ENCODE measurements at places on chromosomes 2 and 18. TPM values are rescaled to one million over a fixed set of nuclear protein-coding genes. Genes with fewer than 3 reads are reported as not detected.

DNA sequence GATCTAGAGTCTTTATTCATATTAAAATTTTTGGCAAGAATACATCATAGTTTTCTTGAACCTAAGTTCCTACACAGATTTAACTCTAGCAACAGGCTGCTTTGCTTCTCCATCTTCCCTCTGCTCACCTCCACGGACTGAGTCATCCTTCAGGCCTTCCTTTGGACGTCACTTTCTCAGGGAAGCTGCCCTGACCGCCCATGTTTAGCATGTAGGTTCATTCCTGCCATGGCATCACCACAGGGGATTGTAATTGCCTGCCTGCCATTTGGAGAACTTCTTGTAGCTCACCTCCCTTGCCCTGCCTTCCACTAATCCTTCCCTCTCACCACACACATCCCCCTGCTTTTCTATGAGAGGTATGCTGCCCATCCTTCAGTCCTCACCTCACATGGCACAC, 43.9 kb upstream of the B3GNT2 start:
- DNase-seq = no peak

DNA sequence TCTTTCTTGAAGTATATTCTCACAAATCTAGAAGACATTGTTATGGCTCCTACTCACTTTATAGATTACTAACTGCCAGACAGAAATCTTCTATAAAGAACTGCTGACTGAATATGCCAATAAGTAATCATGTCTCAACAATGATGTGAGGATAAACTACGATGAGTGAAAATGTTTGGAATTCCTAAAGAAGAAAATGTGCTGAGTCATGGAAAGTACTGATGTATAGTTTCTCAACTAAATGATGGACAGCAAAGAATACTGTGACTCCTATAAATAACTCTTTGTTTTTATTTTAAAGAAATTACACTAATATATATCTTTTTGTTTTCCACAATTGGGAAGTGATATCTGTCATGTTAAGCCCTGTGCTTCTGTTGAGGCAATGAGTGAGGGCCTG, 232.9 kb downstream of the LNPK start:
- no peak for DNase-seq

DNA sequence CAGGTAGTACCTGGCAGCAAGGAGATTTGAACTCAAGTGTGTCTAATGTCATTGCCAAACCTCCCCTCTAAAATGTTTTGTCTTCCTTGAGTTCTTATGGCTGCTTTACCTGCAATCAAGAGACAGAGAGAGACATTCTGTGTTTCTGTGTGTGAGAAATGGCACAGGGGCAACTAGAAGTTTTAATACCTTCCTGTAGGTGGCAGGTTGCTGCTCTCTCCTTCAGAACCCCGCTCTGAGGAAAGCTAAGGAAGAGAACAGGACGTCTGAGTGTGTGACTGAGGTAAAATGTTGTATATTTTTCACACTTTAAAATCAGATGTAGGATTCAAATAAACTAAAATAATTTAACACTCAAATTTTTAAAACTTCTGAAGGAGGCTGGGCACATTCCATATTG, 19.2 kb downstream of the DTNA start:
- DNase-seq = peak; percentile 9

DNA sequence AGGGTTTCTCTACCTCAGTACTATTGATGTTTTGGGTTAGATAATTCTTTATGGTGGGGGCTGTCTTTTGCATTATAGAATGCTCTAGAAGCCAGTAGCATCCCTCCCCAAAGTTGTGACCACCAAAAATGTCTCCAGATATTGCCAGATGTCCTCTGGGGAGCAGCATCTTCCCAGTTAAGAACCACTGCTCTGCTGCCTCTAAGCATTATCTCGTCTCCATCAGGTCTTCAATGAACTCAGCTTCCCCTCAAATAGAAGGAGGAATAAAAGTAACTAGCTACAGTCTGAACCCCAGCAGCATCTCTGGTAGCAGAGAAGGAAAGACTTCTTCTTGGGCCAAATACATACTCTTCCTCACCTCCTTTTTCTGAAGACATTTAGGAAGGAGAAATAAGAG, 244.1 kb downstream of the AGPS start:
- DNase-seq = no peak

- no peak for DNase-seq
Observed at GRCh38 chr2:157394928-157395327, 49.0 kb downstream of the CYTIP start.

DNA sequence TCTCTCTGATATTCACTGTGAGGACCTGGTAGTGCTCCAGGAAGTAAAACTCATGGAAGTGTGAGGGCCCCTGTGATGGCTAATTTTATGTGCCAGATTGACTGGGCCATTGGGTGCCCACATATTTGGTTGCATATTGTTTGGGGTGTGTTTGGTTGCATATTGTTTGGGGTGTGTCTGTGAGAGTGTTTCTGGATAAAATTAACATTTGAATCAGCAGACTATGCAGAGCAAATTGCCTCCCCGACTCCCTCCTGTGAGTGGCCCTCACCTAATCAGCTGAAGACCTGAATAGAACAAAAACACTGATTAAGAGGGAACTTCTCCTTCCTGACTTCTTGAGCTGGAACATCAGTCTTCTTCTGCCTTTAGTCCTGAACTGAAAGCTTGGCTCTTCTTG, 173.3 kb upstream of the LINC00305 start:
- DNase-seq = no peak

DNA sequence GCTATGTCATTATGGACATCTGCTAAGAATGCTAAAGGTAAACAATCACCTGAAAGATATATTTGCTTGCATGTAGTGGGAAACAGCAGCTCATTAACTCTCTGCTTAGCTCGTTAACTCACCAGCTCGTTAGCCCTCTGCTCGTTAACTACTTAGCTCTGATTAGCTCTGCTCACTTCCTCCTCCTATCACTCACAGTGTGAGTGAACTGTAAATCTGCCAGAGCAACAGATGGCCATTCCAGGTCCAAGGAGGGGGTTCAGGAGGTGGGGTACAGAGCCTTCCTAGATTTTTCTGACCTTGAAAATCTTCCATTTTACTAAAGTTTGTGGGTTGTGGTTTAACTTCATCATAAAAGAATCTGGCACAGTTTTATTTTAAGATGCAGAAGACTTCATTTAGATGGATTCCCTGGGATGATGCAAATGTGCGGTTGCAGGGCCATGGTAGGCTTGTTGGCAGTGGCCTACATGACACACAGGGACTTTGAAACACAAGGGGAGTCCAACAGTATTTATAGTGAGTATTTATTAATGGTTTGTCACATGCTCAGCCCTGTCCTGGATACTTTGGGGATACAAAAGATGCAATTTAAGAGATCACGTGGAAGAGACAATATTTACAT, 1633.7 kb upstream of the CELF4 start:
- DNase-seq = no peak

GRCh38 chr2:242085941-242086621, 216.6 kb downstream of the RTP5 start:
- DNase-seq = peak; percentile 35

DNA sequence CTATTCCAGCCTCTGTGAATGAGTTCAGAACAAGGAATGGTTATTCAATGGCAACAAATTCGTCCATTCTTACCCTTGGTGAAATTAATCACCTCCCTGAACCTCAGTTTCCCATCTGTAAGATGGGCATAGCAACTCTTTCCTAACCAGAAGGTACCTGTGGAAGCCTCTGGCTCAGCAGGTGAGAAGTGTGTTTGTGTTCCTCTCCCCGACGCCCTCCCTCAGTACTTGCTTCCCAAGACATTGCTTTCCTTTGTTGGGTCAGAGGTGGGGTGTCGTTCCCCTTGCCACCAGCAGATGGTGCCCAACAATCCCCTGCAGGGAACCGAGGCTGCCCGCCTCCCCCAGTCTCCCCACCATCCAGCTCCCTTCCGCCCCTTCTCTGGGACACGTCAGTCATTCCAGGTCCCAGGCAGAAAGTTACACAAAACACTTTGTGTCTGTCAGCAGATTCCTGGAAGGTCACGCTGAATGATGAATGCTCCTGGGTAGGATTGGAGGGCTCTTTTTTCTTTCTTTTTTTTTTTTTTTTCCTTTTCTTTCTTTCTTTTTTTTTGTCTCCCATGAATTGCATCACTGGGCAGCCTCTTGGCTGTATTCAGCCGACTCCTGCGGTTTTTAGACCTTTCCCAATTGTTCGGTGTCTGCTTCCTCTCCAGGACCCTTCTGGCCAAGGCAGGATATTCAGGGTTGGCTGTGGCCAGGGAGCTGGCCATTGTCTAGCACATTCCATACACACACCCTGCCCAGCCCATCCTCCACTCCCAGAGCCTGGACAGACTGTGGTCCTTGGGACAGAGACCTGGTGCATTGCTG, 117.3 kb downstream of the LPIN1 start:
- DNase-seq = peak; percentile 74

DNA sequence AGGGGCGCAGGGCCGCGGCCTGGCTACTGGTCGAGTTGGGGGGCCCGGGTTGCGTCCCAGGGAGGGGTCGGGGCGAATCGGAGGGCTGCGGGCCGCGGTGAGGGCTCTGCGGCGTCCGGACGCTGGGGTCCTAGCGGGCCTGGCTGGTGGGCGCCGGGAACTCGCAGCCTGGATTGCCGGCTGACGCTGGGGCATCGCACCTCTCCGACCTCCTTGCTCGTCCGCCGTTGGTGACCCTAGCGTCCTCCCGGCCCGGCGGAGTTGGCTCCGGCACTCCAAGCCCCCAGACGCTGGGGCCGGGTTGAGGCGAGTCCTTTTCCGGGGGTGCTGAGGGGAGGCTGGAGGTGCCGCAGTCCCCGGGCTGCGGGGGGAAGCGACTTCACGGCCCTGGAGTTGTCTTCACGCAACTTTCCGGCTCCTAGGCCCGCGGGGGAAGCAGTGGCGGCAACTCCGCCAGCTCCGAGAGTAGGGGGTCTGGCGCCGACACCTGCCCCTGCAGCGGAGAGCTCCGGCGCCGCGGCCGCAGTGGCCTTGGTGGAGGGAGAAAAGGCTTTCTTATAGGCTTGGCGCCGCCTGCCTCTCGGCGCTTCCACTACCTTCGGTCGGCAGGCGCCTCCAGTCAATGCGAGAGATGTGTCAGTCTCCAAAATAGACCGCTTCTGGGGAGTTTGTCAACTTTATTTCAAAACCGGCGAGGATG, 70.3 kb downstream of the HAUS1 start:
- peak; percentile 73 for DNase-seq

DNA sequence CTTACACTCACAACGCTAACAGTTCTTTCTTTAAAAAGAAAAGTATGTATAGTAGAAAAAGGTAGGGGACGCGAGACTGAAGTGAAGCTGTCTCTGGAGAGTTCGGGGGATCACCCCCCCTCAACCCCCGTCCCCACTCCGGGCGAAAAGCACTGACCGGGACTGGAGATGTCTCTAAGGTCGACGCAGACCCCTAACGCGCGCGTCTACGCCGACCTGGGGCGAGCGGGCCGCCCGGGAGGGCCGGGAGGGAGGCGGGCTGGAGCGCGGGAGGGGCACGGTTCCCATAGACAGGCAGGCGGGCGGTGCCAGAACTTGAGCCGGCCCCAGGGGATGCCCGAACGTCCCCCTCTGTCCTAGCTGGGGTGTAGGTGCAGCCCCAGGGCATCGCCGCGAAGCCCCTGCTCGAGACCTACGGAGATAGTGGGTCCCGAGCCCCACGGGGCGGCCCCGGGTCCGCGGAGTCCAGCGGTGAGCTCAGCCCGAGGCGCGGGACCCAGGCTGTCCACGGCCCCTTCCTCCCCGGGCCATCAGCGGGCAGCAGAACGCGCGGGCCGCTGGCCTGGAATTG, 82.2 kb downstream of the CHRNA1 start:
- peak; percentile 30 for DNase-seq

- DNase-seq = no peak
Observed at GRCh38 chr2:41062336-41062735, 610.4 kb upstream of the SLC8A1 start.

GRCh38 chr2:118246726-118247125, 158.5 kb downstream of the INSIG2 start:
- no peak for DNase-seq

DNA sequence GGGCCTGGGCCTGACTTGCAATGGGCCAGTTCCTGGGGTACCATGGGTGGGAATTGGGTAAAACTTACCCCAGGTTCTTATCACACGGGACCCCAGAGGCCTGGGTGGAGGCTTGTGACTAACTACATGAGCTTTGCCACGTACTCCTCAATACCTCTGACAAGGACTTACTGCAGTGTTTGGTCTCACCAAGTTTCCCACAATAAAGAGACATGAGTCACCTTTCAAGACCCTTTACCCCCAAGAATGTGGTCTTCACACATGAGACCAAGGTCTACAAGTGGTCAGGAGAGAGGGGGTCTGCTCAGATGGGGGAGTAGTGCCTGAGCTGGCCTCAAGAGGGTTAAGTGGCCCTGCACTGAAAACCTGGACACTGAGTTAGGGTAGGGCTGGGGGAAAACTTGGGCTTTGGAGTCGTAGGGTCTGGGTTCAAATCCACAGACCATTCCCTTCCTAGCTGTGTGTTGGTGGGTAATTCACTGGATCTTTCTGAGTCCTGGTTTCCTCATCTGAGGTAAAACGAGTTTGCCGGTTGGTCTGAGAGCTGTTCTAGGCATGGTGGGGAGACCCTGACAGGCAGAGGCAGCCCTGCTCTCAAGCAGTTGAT, 2.0 kb upstream of the GNLY start:
- DNase-seq = no peak

- no peak for DNase-seq
Observed at GRCh38 chr2:238563551-238563950, 136.8 kb downstream of the ASB1 start.

- DNase-seq = no peak
Observed at GRCh38 chr2:157822993-157823392, 53.1 kb downstream of the ACVR1 start.

GRCh38 chr2:218895759-218896500, 15.3 kb downstream of the WNT10A start:
- no peak for DNase-seq

Gene EHD3
- total RNA-seq = 0.67 TPM

Gene SIGLEC15
- total RNA-seq = not detected

Gene SIX3
- not detected for total RNA-seq

Gene L3MBTL4
- total RNA-seq = 0.10 TPM

Gene STARD6
- total RNA-seq = not detected

Gene ADRA2B
- 0.52 TPM for total RNA-seq

Measured in activated naive CD4-positive, alpha-beta T cell treated with anti-CD3 and anti-CD28 coated beads for 36 hours (primary cell).